ENCODE measurements at places on chromosomes 6 and 20. TPM values are rescaled to one million over a fixed set of nuclear protein-coding genes. Genes with fewer than 3 reads are reported as not detected.
A peak's percentile ranks its signal among the peaks of the same experiment; 100 is the strongest.

- no peak for DNase-seq
Observed at GRCh38 chr6:80440496-80441115, 334.1 kb downstream of the BCKDHB start.

GRCh38 chr6:68691120-68691519 lies 56.0 kb downstream of the ADGRB3 start:
- DNase-seq: no peak

- peak; percentile 76 for DNase-seq
Observed at GRCh38 chr6:144008120-144008811, at the start of gene PLAGL1. TSS of gene PLAGL1 (minus strand) at chr6:144008259. CDS start at chr6:143948136, 60,123 bp downstream.

DNA sequence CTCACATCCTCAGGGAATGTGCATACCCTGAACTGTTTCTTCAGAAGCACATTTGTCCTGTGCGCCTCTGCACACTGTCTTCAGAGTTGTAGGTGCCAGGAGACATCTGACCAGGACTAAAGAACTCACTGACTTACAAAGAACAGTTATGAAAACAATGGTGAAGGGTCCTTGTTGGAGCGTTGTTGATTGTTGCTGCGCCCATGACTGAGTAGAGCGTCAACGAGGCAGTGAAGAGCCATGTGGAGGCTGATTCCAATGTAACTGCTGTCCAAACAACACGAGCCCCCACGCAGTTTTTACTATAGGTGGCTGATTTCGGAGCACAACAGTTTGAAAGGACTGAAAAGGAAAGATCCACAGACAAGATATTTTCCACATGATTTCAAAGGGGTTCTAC lies 380.3 kb downstream of the CDH26 start:
- DNase-seq: no peak

- DNase-seq: no peak
Observed at GRCh38 chr20:32501709-32502108, 83.4 kb downstream of the NOL4L start.

DNA sequence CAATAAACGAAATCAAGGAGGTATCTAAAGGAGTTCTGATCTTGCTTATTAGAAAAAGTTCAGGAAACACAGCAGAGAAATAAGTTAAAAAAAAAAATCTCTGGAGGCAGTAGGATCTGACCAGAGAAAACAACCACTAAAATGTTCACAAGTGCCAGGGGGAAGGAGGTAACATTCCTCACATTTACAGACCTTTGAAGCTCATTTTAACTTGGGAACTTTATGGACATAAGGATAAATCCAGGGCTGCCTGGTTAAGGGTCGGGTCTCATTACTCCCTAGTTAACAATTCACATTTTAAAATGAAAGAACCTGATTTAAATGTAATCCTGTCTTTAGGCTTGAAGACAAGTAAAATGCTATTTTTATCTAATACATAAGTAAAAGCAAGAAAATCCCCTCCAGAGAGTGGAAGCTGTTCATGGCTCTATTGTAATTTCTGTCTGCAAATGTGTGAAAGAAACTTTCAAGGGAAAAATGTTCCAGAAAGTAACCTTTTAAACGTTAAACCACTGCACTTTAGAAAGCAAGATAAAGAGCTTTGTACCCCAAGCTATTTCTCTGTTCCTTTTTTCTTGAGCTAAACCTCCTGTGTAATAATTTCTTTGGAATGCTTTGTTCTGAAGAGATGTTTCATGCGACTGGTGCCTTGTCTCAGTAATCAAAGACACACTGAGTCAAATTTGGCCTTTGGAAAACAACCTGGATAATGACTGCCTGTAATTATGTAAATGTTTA lies 38.2 kb downstream of the MYLIP start:
- no peak for DNase-seq

DNA sequence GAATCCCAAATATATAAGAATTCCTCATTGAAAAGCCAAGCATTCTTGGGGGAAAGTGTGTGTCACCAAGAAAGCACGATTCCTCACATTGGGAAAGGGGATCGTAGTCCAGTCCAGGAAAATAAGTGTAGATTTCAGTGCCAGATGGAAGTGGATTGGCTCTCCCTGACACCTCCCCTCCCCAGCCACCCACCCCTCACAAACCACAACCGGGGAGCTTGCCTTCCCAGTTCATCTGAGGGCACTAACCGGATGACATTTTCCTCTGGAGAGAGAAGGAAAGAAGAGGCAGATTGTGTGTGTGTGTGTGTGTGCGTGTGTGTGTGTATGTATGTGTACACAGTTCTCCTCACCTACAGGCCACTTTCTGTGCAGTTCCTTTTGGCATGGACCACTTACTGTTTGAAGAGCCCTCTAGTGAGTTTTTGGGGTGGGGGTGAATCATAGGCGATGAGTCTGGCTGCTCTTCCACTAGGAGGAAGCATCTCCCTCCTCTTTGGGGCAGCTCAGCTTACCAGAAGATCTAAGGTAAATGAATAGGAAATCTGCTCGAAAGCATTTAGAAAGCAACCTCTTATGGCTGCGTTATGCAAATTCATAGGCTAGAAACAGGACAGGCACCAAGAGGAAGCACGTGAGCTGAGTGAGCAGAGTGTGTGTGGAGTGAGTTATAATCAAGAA lies 20.8 kb downstream of the DAAM2 start:
- no peak for DNase-seq

GRCh38 chr6:32244270-32244669 lies 20.4 kb upstream of the NOTCH4 start:
- no peak for DNase-seq

DNA sequence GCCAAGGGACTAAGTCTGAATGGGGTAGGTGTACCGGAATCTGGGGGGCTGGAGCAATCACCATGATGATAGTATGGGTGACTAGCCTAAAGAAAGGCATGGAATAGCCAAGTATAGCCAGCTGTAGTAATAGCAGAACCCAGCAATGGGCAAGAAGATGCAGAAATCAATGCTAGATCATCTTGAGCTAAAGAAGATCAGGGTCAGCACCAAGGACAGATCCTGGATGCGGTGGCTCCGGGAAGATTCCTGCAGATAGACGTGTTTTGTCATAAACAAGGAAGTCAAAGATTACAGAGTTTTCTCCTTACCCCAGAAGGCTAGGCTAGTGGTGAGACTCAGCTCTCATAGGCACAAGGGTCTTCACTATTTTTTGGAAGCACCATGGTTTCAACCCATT lies 561.6 kb upstream of the CHD6 start:
- no peak for DNase-seq

DNA sequence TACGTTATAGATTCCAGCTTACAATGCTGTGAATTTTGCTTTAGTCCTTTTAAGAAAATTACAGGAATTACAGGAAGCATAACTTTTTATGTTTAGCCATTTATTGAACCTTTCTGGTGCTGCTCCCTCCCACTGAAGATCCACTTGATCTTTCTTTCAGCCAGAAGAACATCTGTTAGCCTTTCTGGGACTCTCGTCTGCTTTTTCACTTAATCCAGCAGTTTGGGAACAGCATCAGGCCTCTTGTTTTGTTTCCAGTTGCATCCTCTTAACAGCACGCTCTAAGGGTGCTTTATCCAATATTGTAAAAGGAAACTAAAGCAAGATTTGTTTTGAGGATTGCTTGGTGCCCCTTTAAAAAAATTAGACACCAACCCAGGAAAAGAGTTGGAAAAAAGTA lies 10.3 kb upstream of the CYP24A1 start:
- no peak for DNase-seq

GRCh38 chr20:4202441-4202840 lies 187.1 kb upstream of the RNF24 start:
- DNase-seq: no peak

GRCh38 chr20:38877483-38877882 lies 48.7 kb upstream of the FAM83D start:
- DNase-seq: no peak

GRCh38 chr20:32479697-32480171 lies 105.4 kb downstream of the NOL4L start:
- DNase-seq: no peak

Gene BTNL2
- total RNA-seq: not detected
